ENCODE measurements at places on chromosomes 7 and 10.

- no peak for DNase-seq
These were observed 39.2 kb upstream of the SMNDC1 start for GRCh38 chr10:110343947-110344346.

- DNase-seq: peak; percentile 10
These were observed 28.0 kb upstream of the PPIF start for GRCh38 chr10:79319115-79319771.

- DNase-seq: peak; percentile 85
These were observed 10.4 kb upstream of the CLCN1 start for GRCh38 chr7:143305423-143306070.

DNA sequence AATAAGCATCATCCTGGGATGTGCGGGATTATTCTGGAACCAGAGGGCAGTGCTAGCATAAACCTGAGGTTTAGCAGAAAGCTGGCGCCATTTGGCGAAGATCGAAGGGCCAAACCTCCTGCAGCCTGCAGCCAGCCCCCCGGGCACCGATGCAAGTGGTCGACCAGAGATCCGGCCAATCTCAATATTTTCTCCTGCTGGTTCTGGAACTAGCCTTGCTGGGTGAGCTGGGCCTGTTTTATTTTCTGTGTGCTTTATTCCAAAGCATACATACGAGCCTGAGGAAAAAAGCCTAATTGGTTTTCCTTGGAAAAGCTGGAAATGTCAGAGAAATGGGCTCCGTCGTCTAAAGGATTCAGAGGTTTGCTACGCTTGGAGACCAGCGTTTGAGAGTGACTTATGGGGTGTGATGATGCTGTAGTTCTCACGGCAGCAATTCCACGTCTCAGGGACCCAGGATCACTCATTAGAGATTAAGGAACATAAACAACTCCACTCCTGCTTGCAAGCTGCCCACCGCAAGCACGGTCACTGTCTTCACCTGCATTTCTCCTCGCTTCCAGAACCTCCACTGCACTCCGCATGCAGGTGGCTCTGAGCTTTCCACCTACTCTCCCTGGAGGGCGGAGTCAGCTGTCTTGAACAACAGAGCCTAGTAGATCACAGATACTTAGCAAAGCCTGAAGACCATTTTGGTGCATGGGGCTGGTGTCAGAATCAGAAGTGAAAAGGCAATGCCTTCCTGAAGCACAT lies 60.2 kb downstream of the PRKAG2 start:
- DNase-seq: peak; percentile 22

GRCh38 chr7:17626235-17626634 lies 314.1 kb downstream of the SNX13 start:
- no peak for DNase-seq

DNA sequence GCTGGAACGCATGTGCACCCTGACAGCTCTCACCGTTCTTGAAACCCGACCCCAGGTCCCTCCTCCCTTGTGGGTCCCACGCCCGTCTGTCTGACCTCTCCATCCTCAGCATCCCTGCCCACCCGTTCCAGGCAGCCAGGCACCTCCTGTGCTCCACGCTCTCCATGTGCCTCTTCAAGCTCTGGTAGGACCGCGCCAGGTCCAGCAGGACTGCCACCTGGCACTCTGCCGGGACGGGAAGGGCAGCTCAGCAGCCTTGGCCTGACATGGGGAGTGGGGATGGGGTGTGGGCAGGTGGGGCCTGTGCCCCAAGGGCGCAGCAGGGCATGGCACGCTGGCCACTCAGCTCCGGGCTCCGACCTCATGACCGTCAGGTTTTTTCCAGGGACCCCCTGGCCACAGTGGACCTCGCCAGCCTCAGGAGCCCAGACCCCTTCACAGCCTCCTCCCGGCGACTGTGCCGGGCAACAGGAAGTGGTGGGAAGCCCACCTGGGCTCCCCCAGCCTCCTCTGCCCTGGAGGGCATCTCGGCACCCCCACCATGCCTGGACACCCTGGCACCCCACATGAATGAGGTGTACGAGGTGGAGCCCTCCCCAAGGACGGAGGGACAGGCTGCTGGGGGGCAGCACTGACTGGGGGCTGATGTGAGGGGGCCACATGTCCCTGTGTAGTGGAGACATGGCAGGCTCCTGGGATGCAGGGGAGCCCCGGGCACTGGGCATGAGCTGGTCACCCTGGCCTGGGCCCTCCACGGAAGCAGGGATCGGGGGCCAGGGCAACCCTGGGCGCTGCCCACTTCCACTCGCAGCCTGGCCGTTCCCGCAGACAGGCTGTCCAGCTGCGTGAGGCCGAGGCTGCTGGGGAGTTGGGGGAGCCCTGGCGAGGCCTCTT lies 25.1 kb upstream of the NKX6-2 start:
- peak; percentile 19 for DNase-seq

- peak; percentile 53 for DNase-seq
These were observed 605 bp downstream of the SUFU start for GRCh38 chr10:102504179-102504975.

DNA sequence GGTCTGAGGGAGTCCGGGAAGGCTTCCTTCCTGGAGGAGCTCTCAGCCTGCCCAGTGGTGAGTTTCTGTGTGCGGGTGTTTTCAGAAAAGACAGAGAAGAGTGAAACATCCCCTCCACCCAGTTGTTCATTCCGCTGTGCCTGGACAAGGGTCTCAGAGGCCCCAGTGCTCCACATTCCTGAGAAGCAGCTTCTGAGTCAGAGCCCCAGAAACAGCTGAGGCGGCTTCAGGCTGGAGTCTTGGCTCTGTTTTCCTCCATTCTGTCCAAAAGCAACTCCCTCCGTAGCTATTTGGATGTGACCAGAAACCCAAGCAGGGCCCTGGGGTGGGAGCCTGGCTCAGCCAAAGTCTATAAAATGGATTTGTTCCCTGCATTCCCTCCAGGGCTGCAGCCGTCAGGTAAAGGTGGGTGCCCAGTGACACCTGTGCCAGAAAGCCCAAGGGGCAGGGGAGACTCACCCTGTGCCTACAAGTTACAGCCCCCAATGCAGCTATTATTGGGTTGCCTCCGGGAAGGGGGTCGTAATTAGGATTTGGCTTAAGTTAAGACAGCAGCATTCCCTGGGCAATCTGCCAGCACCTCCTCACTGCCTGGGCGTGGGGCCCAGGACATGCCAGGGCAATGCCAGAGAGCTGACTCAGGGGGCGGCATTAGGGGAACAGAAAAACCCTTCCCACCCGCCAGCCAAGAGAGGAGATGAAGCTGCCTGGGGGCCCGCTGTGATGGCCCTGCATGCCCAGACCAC lies 13.1 kb upstream of the CAMK2G start:
- DNase-seq: peak; percentile 85
